Thymus (tissue), 14 donors: ENCODE measurements at places on chromosomes 4 and X. TPM values are rescaled to one million over a fixed set of nuclear protein-coding genes. Genes with fewer than 3 reads are reported as not detected.

CTAG1B gene
- total RNA-seq = not detected

PCDH10 gene
- 1.7 TPM for total RNA-seq

ASB12 gene
- total RNA-seq = 0.09 TPM

DCAF12L1 gene
- total RNA-seq = 0.47 TPM

GPR34 gene
- 11.9 TPM for total RNA-seq

JAKMIP1 gene
- 0.19 TPM for total RNA-seq

ETDA gene
- not detected for total RNA-seq

DNA sequence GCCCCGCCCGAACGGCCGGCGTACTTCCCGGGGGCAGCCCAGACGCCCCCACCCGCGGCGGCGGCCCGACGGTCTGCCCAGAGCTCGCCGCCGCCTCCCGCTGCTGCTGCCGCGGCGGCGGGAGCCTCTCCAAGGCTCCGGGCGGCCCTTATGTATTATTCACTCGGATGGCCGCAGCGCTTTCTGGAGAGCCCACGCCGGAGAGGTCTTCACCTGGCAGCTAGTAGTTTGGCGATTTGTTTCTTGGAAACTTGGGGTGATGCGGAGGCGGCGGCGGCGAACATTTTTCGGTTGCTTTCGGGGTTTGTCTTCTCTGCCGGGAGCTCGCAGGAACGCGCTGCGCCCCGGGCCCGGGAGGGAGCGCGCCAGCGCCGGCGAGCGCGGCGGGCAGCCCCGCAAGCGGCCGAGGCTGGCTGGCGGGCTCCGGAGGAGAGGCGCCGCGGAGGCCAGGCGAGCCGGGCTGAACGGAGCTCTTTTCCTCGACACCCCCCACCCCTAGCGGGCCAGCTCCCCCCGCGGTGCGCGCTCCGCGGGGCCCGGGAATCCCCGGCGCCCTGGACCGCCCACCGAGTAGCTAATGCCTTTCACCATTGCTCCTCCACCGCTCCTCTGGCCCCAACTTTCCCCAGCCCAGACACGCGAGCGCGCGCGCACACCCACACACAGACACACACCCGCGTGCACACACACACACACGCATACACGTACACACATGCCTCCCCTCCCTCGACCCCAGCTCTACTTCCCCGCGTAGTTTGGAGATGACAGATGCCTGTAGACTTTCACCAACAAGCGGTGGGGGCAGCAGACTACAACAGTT, 113.5 kb downstream of the DHX15 start:
- no peak for DNase-seq

DNA sequence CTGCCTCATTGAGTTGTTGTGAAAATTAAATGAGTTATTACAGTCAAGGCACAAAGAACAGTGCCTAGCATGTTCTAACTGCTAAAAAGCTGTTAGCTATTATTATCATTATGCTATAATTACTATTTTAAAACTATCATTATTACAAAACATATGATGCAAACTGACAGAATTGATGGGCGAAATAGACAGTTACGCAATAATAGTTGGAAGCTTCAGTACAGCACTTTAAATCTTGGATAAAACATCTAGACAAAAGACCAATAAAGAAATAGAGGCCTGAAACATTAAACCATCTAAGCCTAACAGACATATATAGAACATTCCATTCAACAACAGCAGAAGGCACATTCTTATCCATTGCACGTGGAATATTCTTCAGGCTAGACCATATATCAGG, 73.0 kb downstream of the TAB3 start:
- no peak for DNase-seq

GRCh38 chr4:37754410-37755185, 68.4 kb upstream of the RELL1 start:
- no peak for DNase-seq

GRCh38 chr4:168724243-168724642, 227.4 kb downstream of the PALLD start:
- no peak for DNase-seq

DNA sequence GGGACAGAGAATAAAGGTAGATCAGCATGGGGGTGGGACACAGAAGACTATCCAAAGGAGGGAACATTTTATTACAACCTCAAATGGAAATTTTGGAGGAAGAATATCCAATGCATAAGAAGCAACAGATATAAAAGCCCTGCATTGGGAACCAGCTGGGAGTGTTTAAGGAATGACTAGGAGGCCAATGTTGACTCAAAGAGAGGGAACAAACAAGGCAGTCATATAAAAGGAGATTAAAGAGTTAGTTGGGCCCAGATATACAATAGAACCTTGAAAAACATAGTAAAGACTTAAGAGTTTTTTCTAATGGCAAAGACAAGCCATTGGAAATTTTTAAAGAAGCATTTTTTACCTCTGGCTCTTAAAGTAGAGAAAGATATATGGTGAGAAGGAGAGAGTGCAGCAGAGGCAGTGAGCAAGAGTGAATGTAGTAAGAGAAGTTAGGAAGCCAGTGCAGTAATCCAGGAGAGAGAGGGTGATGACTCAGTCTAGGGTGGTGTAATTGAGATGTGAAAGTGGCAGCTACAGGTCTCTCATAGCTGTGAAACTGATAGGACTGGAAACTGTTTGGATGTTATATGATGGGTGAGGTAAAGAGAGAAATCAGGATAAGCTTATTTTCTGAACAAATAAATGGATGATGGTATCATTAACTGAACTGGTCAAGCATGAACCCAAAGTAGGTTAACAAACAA, 182.2 kb upstream of the ATOH1 start:
- no peak for DNase-seq

- no peak for DNase-seq
These were observed 2582.2 kb downstream of the PCDH7 start for GRCh38 chr4:33302321-33302720.

DNA sequence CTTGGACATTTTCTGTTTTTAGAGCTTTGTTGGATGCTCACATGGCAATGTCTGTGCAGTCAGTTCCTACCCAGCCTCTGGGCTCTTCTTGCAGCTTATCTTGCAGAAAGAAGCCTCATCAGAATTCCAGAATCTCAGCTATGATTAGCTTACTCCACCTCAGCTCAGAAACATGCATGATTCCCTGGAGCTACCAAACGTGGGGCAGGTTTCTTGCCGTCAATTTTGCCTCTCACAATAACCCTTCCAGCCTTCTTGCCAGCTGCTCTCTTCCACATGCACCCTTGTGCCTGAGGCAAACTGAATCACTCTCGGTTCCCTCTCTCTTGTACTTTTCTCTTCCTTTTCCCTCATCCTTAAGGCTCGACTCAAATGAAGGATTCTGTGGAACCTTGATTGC, 141.4 kb downstream of the PTTG2 start:
- no peak for DNase-seq

DNA sequence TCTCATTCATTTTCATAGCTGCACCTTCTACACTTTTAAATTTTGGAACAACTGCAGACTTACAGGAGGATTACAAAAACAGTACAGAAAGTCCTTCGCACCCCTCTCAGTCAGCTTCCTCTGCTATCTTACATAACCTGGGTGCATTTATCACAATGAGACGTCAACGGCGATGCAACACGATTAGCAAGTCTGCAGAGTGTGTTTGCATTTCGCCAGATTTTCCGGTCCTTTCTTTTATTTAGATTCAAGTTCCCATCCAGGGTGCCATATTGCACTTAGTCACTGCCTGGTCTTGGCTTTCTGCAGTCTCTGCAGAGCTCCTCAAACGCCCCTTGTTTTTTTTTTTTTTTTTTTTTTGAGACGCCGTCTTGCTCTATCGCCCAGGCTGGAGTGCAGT, 85.9 kb downstream of the ASMT start:
- DNase-seq = no peak

GRCh38 chr4:102760645-102761295, at the start of gene MANBA:
MANBA (minus strand) TSS chr4:102760968; CDS start chr4:102760894, 74 bp downstream.
- peak; percentile 81 for DNase-seq

- DNase-seq = no peak
These were observed 580 bp upstream of the PLS3 start for GRCh38 chrX:115560211-115560977.

GRCh38 chr4:20528508-20528907, 171.8 kb upstream of the PACRGL start:
- DNase-seq = no peak
